ENCODE measurements at places on chromosomes 4 and X.

DNA sequence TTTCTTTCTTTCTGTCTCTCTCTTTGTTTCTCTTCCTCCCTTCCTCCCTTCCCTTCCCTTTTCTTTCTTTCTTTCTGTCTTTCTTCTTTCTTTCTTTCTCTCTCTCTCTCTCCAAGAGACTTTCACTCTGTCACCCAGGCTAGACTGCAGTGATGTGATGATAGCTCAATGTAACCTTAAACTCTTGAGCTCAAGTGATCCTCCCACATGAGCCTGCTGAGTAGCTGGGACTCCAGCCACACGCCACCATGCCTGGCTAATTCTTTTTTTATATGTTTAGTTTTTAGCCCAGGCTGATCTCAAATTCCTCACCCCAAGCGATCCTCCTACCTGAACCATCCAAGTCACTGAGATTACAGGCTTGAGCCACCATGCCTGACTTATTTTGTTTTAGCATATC lies 64.3 kb upstream of the EMCN start:
- DNase-seq = no peak

DNA sequence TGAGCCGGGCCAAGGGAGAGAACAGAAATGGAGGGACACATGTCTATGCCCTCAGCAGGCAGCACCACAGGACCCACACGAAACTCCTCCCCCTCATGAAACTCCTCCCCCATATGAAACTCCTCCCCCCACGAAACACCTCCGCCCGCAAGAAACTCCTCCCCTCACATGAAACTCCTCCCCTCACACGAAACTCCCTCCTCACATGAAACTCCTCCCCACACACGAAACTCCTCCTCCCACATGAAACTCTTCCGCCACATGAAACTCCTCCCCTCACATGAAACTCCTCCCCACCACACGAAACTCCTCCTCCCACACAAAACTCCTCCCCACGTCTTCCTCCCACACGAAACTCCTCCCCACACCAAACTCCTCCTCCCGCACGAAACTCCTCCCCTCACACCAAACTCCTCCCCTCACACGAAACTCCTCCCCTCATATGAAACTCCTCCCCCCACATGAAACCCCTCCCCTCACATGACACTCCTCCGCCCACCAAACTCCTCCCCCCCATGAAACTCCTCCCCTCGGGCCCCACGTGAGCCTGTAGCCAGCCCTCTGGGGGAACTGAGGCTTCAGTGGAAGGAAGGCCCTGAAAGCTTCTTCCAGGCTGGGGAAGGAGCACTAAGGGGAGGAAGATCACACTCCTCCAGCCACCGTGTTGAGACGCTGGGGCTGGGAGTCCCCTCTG lies 15.2 kb downstream of the ADRA2C start:
- peak; percentile 33 for DNase-seq

DNA sequence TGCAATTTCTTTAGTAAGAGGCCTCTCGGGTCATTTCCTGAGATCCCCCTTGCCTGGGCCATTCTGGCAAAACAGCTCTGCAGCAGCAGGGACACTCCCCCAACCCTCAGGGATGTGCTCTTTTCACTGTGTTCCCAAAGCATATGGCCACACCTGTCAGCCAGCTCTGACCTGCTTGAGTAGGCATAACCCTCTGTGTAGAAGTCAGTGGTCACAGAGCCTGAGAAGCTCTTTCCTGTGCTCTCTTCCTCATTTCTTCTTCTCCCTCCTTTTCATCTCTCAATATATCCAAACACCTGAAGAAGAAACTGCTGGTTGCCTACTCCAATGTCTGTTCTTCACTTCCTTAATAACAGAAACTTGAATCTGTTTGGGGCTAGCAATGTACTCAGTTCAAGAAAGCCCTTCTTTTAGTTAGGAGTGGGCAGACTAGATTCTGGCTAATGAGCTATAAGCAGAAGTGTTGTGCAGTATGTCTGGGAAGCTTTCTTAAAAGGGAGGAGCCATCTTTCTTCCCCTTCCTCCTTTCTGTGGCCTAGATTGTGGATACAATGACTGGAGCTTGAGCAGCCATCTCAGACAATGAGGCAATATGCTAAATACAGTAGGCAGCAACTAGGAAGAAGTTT lies 73.3 kb downstream of the PRPS1 start:
- no peak for DNase-seq

DNA sequence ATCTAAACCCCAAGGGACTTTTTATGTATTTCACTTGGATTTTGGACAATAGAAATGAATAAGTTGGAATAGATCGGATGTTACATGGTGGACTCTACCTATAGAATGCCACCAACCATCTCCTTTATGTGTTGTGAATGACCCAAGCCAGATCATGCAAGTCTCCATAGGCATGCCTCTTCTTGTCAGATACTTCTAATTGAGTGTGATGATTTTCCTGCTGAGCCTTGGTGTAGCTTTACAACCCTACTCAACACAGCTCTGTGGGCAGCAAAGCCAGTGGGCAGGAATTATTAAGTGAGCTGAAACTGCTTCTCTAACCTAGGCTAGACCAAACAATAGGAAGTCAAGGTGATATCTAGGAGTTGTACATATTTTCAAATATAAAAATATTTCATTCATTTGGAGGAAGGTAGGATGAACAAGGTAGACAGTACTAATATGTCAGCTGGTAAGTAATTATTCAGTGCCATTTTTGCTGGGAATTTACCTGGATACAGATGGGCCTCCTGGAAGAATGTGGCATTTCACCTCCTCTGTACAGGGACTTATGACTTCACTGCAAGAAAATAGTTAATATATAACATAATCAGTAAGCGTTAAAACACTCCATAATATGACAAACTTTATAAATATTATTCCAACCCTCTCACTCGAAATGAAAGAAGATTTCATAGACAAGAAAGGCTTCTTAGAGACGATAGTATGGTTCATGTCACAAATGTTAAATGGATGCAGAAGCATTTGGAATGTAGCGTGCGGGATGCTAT lies 298.0 kb upstream of the FAT1 start:
- DNase-seq = no peak

DNA sequence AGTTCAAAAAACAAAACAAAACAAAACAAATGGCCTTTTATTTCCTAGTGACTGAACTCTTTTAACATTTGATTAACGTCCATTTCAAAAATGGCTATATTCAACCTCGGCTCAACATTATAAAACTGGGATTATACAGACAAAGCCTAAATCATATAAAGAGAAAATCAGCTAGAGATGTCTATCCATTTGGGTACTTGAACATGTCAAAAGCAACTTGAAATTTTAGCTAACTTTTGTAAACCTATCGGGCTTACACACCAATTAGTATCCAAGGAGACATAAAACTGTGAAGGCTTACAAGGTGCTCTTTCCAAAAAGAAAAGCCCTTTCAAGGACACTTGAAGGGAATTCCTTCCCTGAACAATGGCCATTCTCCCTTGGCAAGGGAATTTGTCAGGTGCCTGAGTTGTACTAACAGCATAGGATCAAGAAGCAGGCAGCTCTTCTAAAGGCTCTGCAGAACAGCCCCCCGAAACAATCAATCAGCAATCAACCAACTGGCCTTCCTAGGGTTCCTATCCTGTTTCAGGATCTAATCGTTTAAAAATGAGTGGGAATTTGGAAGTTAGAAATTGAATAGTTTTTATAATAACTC lies 633.7 kb upstream of the HTR2C start:
- no peak for DNase-seq

DNA sequence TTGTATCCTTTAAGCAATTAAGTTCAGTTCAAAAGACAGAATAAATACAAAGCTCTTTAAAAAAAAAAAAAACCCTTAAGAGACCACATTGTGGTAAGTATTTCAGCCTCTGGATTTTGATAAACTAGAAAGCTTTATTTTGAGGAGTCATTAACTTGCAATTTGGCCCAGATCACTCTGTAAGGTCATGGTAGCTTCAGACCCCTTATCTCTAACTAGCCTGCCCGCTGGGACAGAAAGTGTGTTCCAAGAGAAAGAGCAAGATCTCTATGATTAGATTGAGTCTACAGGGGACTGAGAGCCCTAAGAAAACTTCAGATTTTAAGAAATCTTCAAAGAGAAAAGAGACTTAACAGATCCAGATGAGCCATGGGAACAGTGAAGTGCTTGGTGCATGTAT lies 45.6 kb downstream of the GALNT7 start:
- no peak for DNase-seq

- DNase-seq = no peak
Measured at GRCh38 chr4:125520258-125520990, 205.7 kb downstream of the FAT4 start.

GRCh38 chr4:148901075-148901705 lies 459.0 kb upstream of the NR3C2 start:
- no peak for DNase-seq

DNA sequence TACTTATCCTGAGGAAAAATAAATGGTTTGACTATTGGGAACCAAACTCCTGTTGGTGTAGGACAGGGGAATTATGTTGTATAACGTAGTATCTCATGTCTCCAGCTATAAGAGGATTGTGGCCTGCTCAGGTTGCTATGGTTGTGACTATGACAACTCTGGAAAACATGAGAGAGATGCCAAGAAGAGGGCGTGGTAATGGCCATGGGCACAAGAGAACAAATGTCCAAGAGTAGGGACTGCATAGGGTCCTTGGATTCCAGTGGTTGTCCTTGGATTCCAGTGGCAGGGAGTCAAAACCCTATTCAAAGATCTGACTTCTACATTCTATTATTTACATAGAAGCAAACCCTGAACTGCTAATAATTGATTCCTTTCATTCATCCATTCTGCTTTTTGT lies 6.8 kb upstream of the MOB1B start:
- no peak for DNase-seq

DNA sequence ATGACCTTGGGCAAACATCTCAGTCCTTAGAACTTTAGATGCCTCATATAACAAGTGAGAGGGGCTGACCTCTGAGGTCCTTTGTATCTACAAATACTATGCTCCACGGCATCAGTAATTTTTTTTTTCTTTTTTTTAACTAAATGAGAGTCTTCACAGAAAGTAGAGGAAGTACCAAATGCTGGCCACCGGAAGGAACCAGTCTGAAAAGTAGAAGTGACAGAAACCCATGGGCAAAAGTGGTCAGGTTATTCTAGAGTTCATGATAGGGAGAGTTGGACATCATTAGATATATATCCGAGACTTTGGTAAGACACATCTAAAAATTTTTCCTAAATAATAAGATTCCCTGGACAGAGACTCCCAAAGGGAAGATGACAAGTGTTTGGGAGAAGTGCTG lies 53.7 kb downstream of the COQ2 start:
- DNase-seq = no peak

- DNase-seq = no peak
Measured at GRCh38 chr4:168199260-168199957, 107.1 kb downstream of the ANXA10 start.

DNA sequence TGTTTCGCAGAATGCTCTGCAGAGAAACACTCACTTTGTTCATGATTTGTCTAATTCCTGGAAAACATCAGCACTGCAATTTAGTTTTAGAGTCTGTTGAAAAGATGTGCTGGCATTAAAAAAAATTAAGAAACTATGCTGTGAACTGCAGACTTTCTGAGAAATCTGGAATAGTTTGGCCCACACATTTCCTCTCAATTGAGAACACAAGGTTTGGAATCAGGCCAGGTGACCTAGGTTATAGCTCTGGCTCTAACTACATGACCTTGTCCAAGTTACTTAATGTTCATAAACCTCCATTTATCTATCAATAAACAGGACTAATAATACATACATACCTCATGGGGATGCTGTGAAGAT lies 61.4 kb upstream of the ENPEP start:
- DNase-seq = no peak

- no peak for DNase-seq
Measured at GRCh38 chr4:25922812-25923369, 8.9 kb downstream of the SMIM20 start.

- DNase-seq = no peak
Measured at GRCh38 chr4:117284736-117285135, 199.4 kb upstream of the TRAM1L1 start.

DNA sequence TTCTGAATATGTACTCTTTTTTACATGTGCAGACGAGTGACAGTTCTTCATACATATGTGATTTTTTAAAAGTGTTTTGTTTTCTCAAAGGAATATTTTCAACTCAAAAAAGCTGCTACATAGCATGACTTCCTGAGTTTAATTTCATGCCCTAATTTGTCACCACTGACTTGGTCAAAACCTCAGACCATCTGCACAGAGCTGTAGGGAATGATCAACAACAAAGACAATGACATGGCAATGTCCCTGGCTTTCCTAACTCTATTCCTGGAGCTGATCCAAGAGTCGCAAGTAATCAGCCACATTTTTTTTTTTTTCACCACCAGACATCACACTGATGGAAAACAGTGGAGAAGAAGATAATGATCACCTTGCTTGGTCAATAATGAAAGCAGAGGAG lies 97.7 kb downstream of the TMA16 start:
- DNase-seq = no peak

DNA sequence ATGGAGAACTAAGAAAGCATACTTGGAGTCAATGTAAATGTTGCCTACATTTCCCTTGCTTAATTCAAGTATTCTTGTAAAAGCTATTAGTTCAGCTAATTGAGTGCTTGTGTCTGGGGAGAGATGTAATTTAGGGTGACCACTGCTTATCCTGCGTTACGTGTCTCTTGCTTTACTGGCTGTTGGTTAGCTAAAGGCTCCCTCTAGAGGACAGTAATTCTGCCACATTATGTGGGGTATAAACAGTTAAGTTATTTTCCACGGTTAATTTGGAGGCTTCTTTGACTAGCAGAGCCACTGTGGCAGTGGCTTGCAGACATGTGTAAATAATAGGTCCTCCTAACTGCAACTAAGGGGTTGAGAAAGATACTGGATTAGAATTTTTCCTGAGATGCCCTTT lies 25.3 kb upstream of the NAF1 start:
- DNase-seq = no peak

- DNase-seq = no peak
Measured at GRCh38 chr4:48116582-48116981, 17.5 kb downstream of the TXK start.

DNA sequence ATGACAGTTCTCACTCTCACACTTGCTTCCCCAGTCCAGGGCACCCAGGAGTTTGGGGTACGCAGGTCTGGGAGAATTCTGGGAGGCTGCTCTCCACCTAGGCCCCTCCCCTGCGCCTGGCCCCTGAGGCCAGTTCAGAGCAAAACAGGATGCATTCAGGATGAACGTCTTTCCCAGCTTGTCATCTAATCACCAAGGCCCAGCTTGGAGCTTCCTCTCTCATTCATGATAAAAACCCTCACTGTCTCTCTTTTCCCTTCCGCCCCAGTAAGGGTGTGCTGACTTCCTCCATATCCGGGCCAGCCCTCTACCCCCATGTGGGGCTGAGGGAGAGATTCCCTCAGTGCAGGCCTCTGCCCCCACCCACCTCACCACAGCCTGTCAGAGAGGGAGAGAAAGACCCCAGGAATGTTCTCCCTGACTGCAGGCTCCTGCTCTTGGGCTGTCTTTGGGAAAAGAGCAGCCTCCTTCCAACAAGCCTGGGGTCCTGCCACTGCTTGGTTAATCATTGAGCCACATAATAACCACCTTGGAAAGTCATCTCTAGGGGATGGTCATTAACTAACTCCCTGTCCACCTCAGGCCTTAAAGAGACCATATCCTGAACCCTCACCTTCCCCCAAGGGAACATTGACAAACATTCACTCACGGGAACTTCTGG lies 50.1 kb downstream of the STARD8 start:
- DNase-seq = peak; percentile 61

- DNase-seq = no peak
Measured at GRCh38 chr4:148369919-148370318, 72.3 kb downstream of the NR3C2 start.
